Fibroblast of skin of right biceps (primary cell): ENCODE measurements at places on chromosomes 5 and 9.

DNA sequence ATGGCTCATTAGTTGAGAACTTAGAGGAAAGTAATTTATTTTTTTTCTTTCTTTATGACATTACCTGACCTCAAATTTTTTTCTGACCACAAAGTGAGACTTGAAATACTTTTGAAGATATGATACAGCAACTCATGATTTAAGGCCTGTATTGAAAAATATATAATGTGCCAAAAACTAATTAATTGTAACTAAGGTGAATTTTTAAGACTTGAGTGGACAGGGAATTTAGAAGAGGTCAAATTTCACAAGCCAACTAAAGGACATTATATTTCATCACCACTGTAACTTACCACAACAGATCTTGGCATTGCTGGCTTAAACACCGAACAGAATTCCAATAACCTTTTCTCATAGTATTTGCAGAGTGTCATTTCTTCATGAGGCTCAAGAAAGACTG lies 1.8 kb downstream of the CCNH start:
- DNase-seq: peak; percentile 63

DNA sequence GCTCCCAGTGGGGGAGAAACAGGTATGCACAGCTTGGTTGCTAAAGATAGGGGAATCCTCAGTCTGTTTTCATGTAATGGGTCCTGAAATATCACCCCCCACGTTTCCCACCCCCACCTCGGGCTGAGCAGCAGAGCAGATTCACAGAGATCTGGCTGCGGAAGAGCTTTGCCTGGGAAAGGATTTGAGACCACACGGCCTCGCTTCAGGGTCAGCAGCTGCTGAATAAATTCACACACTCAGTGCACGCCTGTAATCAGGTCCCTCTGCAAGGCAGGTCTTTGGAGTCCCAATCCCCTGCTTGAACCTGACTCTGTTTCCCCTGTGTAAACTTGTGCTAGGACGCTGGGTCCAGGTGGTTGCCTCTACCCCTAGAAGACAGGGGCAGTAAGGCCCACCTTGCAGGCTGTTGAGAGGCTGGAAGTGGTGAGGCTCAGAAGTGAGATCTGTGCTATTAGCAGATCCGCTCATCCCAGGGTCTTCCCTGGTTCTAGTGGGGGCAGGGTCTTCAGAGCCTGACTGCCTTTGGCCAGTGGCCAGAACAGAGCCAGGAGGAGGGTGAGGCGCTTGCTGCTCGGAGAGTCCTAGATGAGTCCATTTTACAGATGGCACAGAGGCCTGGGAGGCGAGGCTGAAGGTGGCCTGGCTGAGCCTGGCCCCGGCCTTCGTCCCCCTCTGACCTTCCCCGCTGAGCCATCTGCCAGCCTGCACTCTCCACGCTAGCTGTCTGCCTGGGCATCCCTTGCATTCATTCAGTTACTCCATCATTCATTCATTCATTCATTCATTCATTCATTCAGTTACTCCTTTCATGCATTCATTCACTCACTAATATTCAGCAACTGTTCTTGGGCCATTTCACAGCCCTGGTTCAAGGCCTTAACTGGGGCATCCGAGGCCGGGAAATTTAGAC lies 16.7 kb upstream of the NEURL1B start:
- DNase-seq: no peak

DNA sequence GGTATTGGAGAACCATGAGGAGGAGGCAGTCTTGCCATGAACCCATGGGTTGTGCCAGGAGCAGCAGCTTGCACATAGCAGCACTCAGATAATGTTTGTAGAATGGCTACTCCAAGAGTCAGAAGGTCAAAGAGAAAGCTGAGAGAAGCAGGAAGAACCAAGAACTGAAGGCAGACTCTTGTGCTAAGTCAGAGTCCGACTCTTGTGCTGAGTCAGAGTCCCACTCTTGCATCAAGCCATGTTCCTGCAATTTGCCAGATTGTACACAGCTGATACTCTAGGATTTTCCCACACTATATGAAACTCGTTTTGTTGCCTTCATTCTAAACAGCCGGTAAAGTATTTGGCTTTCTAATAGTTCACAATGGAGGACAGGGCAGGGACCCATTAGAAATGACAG lies 26.2 kb upstream of the HSPA9 start:
- no peak for DNase-seq

DNA sequence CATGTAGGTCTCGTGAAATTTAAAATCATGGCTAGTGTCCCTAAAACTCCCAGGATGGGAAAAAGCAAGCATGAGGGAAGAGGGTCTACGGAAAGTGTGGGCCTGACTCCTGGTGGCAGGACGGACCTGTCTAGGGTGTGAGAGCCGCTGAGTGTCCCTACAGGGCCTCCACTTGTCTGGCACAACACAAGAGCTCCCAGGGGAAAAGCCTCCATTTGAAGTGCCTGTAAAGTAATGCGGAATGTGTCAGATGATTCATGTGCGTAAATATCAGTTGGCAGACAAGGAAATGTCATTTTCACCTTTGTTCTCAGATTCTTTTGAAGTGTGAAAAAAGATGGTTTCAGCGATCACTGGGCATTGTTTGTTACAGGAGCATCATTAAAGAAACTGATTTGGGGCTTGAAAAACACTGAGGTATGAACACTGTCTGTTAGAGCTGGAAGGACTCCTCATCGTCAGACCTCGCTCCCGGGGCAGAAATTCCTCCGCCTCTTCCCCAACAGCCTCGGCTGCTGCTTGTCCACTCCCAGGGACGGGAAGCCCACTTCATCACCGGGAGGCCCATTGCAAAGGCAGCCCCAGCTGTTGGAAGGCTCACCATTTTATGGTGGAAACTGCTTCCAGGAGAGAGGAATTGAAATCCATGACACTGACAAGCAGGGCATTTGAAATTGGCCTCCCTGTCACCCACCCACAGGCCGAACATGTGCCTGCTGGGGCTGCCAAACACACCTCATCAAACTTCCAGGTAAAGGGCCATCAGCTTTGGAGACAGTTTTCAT lies 240.8 kb downstream of the FSTL4 start:
- DNase-seq: no peak

DNA sequence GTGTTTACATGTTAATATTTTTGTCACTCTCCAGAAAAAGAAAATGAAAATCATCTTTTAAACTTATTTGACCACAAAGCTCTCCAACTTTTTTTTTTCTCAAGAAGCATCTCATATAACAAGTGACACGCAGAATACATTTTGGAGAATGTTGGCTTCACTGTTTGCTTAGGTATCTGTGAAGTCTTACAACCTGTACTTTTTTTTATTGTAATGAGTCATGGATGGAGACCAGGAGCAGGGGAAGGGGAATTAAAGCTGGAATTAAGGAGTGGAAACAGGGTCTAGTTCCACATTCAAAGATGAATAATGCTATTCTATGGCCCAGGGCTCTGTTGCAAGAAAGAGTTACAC lies 211.9 kb downstream of the MAN2A1 start:
- no peak for DNase-seq

DNA sequence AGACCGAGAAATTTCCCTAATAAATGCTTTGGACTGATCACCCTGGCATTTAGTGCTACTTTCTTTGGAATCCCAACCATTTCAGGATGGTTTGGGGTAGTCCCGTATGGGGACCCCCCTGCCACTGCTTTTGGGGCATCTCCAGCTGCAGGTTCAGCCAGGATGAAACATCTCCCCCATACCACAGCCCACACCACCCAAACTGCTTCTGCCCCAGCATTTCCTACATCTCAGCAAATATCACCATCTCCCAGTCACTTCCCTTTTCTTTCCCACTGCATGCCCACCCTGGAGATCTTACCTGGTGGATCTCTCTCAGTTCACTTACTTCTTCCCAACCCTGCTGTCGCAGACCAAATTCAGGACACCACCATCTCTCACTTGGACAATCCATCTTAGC lies 4.8 kb upstream of the P4HA2 start:
- DNase-seq: no peak

DNA sequence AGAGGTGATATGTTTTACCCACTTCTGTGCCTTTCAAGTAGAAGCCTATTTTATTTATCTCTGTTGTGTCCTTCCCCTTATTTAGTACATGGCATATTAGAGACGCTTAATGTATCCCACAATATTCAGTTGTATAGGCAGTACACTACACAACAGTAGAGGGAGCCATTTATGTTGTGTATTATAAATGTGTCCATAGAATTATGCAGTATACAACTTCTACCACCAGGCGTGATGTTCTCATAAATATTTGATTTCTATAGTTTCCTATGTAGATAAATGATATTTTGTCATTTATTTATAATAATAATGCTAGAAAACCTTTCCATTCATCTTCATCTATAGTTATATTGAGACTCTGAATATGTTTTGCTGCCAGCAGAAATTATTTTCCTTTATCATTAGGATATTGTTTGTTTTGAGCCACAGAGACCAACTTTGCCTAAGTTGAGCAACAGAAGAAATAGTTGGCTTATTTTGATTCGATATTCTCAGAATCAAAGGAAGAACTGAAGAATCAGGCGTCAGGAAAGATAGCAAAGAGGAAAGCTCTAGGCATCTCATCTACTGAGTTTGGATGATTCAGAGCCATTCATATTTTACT lies 81.7 kb downstream of the ADAMTS19 start:
- peak; percentile 32 for DNase-seq

GRCh38 chr9:114518599-114519022 lies 13.3 kb upstream of the WHRN start:
- DNase-seq: no peak

DNA sequence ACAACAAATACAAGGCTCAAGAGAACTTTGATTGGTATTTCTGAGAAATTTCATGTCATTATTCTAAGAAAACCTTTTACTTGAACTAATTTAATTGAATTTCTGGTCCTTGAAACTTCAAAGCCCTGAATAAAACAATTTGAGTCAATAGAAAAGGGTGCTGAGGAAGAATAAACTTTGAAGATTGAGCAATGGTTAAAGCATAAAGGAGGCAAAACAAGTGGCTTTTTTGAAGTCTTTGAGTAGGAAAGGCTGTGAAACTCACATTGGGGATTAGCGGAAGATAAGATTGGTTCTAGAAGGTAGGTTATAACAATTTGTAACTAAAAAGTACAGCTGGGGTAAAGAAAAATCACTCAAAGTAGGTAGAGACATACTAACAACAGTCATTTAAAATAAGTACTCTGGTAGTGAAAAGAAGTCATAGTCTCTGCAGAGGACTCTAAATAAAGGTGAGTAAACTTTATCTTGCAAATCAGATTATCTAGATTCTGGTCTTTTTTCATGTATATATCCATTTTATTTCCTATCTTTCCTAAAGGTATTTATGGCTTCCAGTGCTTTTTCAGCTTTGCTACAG lies 6.4 kb upstream of the PLPP1 start:
- DNase-seq: no peak

DNA sequence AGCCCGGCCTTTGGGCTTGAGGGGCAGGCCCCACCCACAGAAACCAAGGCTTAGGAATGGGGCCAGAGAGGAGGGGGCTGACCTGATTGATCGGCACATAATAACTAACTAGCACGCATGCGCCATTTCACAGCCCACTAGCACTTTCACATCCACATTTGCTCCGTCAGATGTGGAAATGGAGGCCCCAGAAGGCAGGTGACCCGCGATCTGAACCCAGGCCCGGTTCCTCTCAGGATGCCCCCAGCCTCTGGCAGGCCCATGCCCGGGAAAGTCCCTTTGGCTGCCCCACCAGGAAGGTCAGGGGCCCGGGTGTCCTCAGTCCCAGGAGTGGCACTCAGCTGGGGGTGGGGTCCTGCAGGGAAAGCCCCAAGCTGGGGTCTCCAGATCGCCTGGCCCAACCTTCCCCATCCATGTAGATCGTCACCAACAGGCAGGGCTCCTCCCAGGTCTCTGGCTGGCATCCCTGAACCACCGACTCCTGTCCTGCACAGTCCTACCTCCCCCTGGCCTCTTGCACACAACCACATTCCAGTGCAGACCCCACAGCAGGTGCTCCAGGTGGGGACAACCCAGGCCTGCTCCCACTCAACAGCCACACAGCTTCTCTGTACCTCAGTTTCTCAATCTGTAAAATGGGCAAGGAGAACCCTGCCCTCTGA lies 46.7 kb downstream of the VAV2 start:
- no peak for DNase-seq

- peak; percentile 70 for DNase-seq
Measured at GRCh38 chr9:127318651-127319167, 54.1 kb downstream of the GARNL3 start.

- no peak for DNase-seq
Measured at GRCh38 chr5:54821445-54822323, 163.7 kb downstream of the ESM1 start.

- no peak for DNase-seq
Measured at GRCh38 chr9:90523958-90524357, 118.7 kb downstream of the DIRAS2 start.
